ENCODE measurements at places on chromosomes 7 and 10.

- peak; percentile 98 for DNase-seq
These were observed 143.2 kb downstream of the JAZF1 start for GRCh38 chr7:28037220-28038010.

- no peak for DNase-seq
These were observed 42.8 kb upstream of the PRSS58 start for GRCh38 chr7:142300689-142301088.

GRCh38 chr7:94005753-94006152 is 1.6 kb upstream of the BET1 start:
- no peak for DNase-seq

GRCh38 chr10:19640566-19641263 is 175.5 kb upstream of the PLXDC2 start:
- DNase-seq: no peak

GRCh38 chr10:70417568-70417967 is 13.6 kb downstream of the EIF4EBP2 start:
- DNase-seq: no peak

DNA sequence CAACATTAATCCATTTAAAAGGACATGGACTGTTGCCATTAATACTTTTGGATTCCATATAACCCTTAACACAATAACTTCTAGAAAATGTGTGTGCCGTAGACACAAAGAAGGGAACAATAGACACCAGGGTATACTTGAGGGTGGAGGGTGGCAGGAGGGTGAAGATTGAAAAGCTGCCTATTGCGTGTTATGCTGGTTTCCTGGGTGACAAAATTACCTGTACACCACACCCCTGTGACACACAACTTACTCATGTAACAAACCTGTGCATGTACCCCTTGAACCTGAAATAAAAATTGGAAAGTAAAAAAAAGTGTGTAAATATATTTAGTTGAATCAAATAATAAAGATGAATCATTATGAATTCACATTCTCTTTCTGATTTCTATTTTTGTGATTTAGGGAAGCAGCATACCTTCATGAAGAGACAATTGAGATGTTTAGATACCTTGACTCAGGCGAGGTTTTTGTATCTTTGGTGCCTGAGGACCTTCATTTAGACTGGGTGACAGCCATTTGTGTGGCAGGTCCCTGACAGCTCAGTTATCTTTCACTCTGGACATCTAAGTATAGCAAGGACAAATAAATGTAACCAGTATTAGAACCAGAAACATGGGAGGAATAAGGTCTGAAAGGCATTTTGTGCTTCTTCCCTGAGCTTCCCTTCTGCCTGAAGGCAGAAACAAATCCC is 28.7 kb downstream of the GIMAP8 start:
- no peak for DNase-seq

DNA sequence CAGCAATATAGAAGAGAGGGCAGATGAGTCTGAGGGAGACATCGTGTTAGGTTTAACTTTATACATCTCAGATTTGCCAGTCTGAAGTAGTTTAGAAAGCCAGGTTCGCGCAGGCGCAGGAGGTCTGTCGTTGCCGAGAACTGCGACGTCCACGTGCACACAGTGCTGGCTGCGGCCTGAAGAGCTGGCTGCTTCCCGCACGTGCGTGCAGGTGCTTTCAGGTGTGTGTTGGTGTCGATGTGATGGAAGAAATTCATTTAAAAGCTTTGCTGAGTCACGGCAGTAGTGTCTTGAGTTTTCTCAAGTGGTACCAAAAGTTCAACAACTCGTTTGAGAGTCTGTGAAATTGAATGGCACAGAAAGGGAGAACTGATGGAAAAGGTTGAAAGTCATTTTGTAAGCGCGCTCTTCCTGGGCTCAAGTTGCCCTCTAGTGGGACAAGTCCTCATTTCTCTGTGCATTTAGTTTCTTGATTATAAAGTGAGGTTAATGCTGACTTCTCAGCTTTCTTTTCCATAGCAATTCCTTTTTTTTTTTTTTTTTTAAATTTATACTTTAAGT is 18.6 kb downstream of the WDR37 start:
- DNase-seq: peak; percentile 7

DNA sequence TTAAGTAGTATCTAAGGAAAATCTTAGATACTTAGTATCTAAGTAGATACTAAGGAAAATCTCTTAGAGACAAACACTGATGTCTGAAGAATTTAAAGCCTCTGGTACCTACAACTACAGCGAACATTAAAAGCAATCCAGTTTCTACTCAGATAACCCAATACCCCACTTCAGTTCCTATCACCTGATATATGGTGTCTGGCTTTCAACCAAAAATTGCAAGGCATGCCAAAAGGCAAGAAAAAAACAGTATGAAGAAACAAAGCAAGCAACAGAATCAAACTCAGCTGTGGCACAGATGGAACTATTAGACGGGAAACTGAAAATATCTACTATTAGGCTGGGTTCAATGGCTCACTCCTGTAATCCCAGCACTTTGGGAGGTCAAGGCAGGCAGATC is 31.1 kb downstream of the ARHGAP12 start:
- DNase-seq: no peak

DNA sequence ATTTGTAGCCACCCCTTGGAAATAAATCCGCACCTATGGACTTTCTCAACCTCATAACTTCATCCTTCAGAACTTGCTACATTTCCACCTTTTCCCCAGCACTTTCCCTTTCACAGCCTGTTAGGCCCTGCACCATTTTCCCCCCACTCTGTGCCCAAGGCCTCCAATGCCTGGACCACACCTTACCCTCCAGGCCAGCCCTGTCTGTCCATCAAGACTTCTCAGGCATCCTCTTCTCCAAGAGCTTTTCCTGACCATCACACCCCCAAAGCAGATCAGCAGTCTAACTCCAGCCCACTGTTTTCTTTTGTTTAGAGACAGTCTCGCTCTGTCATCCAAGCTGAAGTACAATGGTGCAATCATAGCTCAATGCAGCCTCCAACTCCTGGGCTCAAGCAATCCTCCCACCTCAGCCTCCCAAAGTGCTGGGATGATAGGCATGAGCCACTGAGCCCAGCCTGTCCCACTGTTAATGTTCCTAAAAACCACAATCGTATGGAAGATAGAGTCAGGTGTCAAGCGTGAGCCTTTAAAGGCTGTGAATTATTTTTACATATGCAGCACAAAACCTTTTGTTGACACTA is 116.8 kb downstream of the PARD3 start:
- DNase-seq: no peak

- DNase-seq: no peak
These were observed 560.1 kb downstream of the PARD3 start for GRCh38 chr10:34255035-34255434.

DNA sequence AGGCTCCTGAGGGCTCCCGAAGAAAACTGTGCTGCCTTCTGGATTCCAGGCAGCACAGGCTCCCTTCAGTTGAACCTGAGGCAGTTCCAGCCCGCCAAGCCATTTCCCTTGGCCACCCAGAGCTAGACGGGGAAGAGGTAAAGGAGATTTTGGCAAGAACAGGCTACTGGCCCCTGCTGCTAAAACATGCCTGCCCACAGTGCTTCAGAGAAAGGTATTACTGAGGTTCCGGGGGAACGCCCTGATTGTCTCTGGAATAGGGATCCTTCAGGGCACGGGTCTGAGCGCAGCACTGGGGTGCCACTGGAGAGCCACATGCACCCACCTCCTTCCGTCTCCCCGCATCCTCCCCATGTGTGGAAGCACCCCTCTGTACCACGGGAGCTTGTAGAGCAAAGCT is 247.4 kb downstream of the BAMBI start:
- DNase-seq: no peak

GRCh38 chr7:114718861-114719260 is 203.0 kb upstream of the MDFIC start:
- DNase-seq: no peak

GRCh38 chr7:88386665-88387156 is 80.0 kb upstream of the STEAP4 start:
- no peak for DNase-seq

DNA sequence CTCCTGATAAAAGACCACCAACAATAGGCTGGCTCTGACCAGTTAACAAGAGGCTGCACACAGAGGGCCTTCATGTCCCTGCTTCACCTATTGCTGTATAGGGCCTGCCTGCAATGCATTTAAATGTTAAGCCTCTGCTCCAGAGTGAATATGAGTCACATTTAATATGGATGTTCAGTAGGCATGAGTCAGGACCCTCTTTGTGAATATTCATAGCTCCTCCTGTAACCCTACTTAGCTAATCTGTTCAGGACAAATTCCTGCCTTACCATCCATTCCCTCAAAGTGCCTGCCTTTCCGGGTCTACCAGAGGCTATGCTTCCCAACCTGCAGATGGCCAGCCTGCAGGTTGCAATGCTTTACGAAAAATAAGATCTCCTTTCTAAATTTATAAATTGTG is 32.5 kb downstream of the ARHGAP22 start:
- peak; percentile 69 for DNase-seq

- no peak for DNase-seq
These were observed 368.5 kb upstream of the MGMT start for GRCh38 chr10:129098517-129098916.
